ENCODE measurements at places on chromosomes 5 and 9.
A peak's percentile ranks its signal among the peaks of the same experiment; 100 is the strongest.

DNA sequence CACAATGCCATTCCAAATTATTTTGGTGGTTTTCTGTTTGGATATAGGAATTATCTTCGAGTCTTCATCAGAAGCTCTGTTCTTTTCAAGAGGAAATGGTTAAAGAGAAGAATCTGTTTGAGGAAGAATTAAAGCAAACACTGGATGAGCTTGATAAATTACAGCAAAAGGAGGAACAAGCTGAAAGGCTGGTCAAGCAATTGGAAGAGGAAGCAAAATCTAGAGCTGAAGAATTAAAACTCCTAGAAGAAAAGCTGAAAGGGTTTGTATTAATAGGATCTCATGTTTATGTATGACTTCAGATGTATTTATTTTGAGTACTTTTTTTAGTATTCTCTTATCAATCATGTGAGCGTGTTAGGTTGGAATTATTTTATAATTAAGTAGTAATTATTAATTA lies 15.0 kb downstream of the HMMR start:
- no peak for DNase-seq

- no peak for DNase-seq
These were observed 1.0 kb upstream of the NIM1K start for GRCh38 chr5:43190755-43191603.

GRCh38 chr9:130844044-130844451 lies 9.0 kb downstream of the ABL1 start:
- no peak for DNase-seq

GRCh38 chr9:80964374-80964773 lies 725.0 kb downstream of the TLE1 start:
- DNase-seq, result no peak

- no peak for DNase-seq
These were observed 356.6 kb upstream of the IRX4 start for GRCh38 chr5:2239201-2239910.

- DNase-seq, result no peak
These were observed 14.8 kb upstream of the TUT7 start for GRCh38 chr9:86368871-86369521.

GRCh38 chr9:122367774-122368460 lies 2.9 kb upstream of the PTGS1 start:
- DNase-seq, result peak; percentile 56

DNA sequence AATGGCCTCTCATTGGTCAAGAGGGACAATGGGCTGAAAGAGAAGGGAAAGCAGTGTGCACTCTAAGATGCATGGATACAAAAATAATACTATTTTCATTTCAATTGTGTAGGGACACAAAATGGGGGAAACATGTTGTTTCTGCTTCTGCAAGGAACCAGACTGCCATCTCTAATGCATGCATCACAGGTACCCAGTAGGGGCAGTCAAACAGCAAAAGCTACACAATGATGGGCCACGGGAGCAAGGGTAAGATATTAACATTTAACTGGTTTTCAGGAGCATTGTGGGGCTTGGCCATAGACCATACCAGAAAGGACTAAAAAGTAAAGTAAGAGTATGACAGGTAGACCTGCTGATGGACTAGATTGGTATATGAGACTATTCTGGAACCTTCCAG lies 535.8 kb downstream of the SPATA31D1 start:
- DNase-seq, result no peak

DNA sequence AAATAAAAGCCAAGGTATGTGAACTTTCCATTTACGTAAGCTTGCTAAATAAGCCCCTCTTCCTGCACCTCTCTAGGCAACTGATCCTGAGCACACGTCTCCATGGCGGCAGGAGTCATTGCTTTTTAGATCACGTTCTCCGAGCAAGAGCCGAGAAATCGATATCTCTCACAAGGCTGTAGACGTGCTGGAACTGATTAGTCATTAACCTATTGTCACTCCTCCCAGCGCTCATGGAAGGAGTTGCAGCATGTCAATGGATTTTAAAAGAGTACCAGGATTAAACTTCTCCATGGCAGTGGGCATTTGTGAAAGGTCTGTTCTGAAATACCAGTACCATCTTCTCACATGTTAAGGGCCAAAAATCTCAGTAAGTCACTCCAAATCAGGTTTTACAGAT lies 4.7 kb upstream of the ADCY2 start:
- no peak for DNase-seq

DNA sequence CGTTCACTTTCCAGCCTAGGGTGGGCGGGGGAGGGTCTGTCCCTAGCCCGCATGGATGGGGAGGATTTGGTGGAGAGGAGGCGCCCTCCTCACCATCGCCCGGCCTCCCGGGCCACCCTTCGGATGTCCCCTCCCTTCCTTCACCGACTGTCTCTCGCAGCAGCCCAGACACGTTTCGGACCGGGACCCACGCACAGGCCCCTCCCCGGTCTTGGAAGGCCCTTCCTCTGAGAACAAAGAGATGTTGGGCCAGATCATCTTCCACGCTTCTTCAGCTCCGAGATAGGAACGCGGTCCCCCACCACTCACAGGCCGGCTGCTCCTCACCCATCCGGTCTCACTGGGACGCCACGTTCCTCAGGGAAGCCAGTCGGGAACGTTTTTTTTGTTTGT lies 640 bp upstream of the DPM2 start:
- peak; percentile 70 for DNase-seq

GRCh38 chr5:71974622-71975021 lies 132.7 kb upstream of the MAP1B start:
- DNase-seq, result no peak

GRCh38 chr9:95505717-95506427 lies 10.9 kb downstream of the PTCH1 start:
- DNase-seq, result no peak

DNA sequence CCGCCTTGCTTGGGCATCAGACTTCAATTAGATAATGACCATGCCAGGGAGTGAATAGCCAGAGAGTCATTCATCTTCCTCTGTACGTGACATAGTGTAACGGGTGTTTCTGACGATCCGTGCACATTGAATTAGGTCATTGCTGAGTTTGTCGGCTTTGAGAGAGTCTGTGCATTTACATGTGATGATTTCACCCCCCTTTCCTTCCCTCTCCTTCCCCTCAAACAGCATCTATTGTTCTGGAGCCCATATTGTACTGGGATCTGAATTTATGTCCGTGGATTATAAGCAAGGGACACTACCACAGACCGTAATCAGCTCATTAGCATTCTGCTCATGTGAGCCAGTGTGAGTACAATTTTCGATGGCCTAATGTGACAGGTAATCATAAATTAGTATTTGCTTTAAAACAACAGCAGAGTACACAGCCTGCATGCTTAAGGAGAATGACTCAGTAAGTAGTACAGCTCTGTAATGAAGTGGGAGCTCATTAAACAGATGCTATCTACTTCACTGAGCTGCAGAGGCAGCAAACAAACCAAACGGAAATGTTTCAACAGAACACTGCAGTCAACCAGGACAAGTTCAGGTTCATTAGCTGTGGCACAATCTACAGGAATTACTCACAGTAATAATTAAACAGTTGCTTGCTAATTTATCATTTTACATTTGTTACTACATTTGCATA lies 302.1 kb downstream of the CSNK1G3 start:
- no peak for DNase-seq

- DNase-seq, result no peak
These were observed 332.6 kb downstream of the TAF11L14 start for GRCh38 chr5:17966640-17967402.

DNA sequence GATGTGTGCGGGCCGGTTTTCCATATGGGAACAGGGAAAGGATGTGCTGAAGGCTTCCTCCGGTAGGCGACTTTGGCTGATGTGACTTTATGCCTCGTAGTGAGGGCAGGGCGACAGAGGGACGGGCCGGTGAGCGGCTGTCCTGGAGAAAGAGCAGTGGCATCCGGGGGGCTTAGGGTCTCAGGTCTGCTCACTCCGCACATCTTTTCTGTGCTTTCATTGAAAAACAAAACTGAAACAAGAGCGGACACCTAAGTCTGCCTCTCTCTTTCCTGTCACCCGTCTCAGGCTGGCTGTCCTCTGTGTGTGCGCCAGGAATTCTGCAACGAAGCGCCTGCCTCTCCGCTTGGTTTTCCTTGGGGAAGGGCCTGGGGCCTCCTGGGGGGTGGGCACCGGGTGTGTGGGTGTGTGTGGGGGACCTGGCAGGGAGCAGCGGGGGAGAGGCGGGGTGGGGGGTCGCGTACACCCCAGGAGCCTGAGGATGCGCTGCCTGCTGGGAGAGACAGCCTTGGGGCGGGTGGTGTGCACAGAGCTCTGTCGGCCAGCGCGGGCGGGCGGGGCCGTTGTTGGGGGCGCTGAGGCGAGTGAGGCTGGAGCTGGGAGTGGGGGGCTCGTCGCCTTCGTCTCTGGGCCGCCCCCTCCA lies 580 bp upstream of the PRRX2 start:
- DNase-seq, result no peak

DNA sequence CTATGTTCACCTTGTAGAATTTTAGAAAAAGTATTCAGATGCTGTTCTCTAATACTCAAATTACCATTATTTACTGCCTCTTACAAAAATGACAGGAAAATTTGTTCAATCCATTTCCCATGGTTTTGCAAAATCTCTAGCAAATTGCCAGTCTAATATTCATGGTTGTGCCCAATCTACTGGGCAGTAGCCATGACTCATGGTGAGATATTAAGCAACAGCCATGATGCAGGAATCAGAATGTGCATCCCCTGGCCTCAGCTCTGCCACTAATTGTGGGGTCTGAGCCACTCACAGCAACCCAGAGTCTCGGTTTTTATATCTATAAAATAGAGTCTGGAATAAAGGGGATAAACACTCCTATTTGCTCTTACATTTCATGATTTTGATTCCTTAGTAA lies 353.6 kb downstream of the DEPDC1B start:
- no peak for DNase-seq

DNA sequence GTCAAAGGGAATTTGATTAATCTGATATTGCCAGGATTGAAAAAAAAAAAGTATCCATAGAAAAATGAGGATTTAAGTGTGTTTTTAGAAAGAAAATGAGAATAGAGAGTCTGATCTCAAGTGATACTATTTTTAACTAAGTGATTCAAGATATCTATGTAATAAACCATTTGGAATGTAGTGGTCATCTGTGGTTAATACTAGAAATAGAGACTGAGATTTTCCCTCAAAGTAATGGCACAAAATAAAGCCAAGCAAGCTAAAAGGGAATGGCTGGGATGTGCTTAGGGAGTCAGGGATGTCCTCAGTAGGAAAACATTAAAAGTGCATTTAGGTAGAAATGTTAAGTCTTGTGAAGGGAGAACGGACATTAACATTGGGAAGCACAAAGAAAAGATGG lies 90.6 kb downstream of the FBXO4 start:
- no peak for DNase-seq

GRCh38 chr5:176579323-176579722 lies 30.2 kb downstream of the CDHR2 start:
- DNase-seq, result no peak

DNA sequence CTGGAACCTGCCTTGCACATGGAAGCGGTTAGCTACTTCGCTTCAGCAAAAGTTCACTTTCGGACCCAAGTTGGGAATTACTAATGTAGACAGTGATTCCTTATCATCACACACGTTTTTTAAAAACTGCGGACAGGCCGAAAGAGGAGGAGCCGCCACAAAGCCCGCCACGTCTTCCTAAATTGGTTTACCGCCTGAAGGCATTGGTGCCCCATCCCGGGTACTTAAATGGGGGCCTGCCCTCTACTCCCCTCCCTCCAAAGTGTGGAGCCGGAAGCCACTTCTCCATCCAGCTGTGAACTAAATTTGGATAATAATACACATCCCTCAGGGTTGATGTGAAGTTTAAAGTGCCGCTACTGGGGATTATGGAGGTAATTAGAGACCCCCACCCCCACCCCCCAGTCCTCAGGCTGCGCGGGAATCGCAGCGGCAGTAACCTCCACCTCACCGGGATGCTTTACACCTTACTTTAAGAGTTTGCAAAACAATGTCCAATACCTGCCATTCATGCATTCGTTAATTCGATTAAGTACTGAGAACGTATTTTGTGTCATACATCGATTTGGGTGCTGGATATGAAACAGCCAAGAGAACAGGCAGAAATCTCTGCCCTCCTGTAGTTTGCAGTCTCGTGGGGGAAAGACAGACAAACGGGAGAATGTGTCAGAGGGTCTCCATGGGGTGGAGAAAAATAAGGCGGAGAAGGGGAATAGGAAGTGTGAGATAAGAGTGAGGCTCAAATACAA lies 937 bp upstream of the MACROH2A1 start:
- no peak for DNase-seq

DNA sequence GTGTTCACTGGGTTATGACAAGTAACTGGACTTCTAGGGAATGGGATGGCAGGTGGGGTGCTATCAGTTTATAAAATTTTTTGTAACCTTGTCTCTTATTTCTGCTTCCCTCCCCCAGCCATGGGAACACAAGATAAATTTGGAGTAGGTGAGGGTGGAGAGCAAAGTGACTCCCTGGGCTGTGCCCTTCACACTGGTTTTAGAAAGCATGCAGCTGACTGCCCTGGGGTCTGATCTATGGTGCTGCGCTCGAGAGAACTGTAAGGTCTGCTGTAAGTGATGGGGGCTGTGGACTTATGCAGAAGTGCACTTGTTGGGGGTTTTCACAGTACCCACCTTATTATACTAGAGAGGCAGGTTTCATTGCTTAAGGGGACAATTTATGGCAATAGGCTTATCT lies 247.7 kb upstream of the DMRT1 start:
- no peak for DNase-seq

- DNase-seq, result no peak
These were observed 85.0 kb upstream of the RARS1 start for GRCh38 chr5:168401226-168401625.

DNA sequence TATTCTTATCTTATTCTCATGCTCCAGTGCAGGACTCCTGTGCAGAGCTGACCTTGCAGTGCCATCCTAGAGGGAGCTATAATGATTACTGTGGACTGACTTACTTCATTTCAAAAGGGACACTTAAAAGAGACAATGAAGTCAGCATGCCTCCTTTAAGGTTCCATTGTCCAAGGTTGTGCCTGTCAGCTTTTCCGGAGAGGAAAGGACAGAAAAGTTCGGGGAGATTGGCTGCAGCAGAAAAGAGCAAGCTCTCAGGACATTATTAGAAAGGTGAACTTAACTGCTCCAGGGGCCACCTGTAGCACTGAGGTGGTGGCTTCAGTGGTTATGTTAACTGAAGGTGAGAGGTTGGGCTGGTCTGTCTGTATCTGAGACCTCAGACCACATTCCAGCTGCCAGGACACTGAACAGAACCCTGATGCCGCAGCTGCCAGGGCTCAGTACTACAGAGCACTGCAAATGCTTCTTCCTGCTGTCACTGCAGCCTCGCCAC lies 112.9 kb downstream of the ST8SIA4 start:
- no peak for DNase-seq

GRCh38 chr5:32443541-32444430 lies 754 bp downstream of the ZFR start:
- DNase-seq, result no peak

All from chondrocyte (in vitro differentiated cells).